ENCODE measurements at places on chromosomes 6 and 20.

DNA sequence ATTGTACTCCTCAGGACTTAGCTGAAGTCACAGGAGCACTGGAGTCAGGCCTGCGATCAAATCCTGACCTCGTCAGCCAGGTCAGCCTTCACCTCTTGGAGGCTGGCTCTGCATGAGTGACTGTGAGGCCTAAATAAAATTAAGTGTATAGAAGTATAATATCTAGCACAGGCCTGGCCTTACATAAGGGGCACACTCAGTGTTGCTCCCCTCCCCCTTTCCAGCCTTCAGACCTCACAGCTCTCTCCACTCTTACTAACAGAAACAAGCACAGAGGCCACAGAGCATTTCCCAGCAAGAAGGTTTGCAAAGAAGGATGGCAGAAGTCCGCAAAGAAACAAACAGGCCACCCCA lies 84.8 kb downstream of the TRERF1 start:
- no peak for DNase-seq

GRCh38 chr6:123604067-123604466 lies 32.7 kb downstream of the TRDN start:
- no peak for DNase-seq

DNA sequence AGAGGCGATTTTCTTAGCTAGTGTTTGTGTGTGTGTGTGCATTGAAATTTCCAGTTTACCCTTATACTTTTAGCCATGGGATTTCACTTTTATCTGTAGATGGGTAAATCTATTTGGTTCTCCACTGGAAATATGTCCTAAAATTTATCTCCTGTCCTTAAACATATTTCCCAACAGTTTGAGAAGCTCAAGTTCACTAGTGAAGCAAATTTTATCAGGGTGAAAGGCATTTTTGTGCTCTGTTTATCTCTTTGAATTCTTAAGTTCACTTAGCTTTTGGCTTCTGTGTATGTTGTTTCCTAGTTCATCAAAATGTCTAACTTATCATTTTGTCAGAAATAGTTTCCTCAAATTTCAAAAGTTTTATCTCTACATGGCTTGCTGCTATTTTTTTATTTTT lies 561.6 kb downstream of the PHF3 start:
- DNase-seq, result no peak

GRCh38 chr20:32397567-32398084 lies 39.5 kb downstream of the ASXL1 start:
- no peak for DNase-seq

- no peak for DNase-seq
Observed at GRCh38 chr6:37338745-37339255, 15.0 kb upstream of the RNF8 start.

GRCh38 chr6:125989631-125990030 lies 3.3 kb downstream of the TRMT11 start:
- DNase-seq, result no peak

- no peak for DNase-seq
Observed at GRCh38 chr6:41966214-41966920, 24.8 kb upstream of the CCND3 start.

DNA sequence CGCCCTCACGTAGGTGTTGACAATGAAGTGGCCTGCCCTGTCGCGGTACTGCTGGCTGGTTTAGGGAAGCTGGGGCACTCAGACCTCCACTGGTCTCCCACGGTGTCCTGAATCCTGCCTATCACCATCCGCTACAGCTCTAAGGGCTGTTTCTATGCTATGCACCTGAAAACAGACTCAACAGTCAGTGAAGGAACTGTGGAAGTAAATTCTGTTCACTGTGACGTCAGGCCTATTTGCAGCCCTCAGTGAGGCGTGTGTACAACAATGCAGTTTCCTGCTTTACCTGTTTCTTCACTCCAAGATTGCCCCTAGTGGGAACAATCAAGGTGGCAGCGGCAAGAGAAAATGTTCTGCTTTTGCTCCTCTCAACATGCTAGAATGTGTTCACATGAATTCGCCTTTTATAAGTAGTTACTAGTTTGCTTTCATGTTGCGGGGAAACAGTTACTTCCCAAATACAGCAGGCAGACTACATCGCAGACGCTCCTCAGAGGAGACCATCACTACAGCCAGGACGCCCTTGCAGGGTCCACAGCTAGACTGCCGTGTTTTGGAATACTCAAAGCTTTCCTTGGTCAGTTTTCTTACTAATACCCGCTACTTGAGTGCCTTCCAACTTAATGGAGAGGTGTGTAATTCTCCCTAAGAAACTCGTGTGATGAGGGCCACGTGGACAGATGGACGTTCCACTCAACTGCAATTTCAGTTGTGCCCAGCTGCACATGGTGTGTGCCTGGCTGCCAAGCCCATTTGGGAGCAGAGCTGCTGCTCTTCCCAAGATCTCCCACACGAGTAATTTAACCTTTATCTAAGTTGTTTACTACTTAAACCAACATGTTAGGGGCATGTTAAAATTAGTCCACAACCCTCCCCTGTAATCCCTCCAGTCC lies 25.4 kb downstream of the DIDO1 start:
- no peak for DNase-seq

DNA sequence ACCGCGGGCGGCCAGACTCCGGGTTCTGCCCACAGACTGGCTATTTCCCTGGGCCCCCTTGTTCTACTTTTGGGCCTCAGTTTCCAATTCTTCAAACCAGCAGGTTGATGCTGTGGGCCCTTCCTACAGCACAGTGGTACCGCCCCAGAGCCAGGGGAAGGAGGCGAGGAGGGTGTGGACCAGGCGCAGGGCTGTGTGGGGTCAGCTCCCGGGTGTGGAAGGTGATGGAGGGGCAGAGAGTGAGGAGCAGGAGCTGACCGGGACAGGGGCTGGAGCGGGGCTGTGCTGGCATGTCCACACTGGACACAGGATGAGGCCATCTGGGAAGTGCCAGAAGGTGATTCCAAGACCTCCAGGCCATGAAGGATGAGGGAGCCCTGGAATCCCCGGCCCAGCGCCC lies 35.2 kb upstream of the CHRNA4 start:
- no peak for DNase-seq

- no peak for DNase-seq
Observed at GRCh38 chr6:149890629-149891045, 7.3 kb downstream of the RAET1E start.

- no peak for DNase-seq
Observed at GRCh38 chr6:144725736-144726522, 440.8 kb downstream of the UTRN start.

GRCh38 chr20:58619864-58620431 lies 31.1 kb upstream of the STX16 start:
- DNase-seq, result no peak

GRCh38 chr6:128827675-128828464 lies 55.1 kb upstream of the LAMA2 start:
- DNase-seq, result no peak

GRCh38 chr6:75109765-75110164 lies 96.1 kb downstream of the COL12A1 start:
- DNase-seq, result no peak

DNA sequence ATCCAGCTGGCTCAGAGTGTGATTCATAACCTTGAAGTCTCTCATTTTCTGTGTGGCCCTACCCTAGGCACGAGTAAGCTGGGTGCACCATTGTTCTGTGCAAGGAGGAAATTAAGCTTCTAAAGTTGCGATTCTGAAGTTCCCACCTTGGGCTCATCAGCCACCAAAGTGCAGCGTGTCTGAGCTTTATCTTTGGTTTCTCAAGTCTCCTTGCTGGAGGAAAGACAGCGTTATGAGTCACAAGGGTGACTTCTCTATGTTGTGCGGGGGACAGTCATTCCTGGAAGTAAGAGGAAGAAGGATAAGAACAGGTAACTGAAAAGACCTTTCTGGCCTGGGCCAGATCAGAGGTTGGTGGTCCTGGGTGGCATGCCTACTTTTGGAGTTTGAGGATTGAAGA lies 16.8 kb downstream of the MRAP2 start:
- no peak for DNase-seq

GRCh38 chr6:18142591-18142861 lies 12.4 kb downstream of the TPMT start:
- DNase-seq, result no peak

- no peak for DNase-seq
Observed at GRCh38 chr6:1972962-1973361, 272.4 kb downstream of the GMDS start.

- no peak for DNase-seq
Observed at GRCh38 chr6:111663692-111664564, 58.2 kb upstream of the TRAF3IP2 start.

DNA sequence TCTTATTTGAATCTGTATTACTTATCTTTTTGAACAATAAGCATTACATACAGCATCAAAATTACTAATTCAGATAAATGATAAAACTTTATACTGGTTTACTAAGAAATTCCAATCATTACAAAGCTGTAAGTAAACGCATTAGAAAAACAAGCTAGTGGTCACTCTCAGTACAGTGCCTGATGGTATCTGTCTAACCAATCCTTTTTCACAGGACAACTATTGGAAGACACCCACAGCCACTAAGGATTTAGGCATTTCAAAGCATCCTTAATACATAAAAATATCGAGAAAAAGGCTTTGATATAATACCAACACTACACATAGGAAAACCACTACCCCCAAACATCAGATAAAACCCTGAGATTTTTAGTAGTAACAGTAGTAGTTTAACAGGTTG lies 2.6 kb downstream of the CD164 start:
- no peak for DNase-seq

DNA sequence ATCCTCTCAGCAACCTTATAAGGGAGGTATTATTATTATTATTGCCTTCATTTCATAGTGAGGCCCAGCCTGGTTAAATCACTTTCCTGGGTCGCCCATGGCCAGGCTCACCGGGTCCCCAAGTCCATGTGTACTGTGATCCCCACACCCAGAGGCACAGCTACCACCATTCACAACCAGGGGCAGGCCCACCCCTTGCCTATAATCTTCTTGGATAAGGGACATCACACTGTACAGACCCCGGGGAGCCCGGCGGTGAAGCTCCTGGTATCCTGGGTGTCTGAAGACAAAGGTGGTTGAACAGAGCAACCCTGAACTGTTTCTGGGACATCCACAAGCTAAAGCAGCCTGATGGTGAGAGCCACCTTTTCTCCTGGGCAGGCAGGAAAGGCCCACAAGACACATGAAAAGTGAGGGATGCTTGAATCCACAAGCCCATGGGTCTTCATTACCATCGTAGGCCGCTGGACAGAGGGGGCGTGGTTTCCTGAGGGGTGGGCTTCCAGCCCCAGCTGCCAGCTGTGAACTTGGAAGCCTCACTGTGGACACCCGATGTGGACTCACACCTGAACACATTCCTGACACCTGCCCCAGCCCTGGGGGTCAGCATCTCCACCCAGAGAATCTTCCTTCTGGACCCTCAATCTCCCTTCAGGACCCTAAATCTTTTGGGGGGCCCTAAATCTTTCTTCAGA lies 185.5 kb upstream of the PMEPA1 start:
- no peak for DNase-seq

- DNase-seq, result no peak
Observed at GRCh38 chr6:34305982-34306708, 57.3 kb upstream of the SMIM29 start.

GRCh38 chr6:134186355-134186754 lies 131.6 kb downstream of the SGK1 start:
- no peak for DNase-seq

DNA sequence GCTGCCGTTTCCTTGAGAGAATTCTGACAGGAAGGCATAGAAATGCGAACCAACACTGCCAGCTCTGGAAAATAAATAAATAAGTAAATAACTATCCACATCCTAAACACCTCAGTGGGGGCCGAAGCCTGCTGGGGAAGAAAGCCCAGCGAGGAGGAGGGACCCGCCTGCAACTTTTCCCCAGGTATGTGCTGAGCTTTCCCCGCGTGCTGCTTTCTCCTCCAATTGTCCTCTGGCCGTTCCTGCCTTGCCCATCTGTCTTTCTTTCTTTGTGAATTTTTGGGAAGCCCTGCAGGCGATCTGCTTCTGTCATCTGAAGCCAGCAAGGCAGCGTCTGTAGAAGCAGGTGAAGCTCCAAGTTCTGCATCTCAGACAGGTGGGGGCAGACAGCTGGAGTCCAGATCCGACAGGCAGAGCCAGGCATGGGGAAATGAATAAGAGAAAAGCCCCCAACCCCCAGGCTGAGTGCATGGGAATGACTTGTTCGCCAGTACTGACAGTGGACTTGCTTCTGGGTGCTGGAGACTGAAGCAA lies 49.2 kb upstream of the IL17A start:
- no peak for DNase-seq

DNA sequence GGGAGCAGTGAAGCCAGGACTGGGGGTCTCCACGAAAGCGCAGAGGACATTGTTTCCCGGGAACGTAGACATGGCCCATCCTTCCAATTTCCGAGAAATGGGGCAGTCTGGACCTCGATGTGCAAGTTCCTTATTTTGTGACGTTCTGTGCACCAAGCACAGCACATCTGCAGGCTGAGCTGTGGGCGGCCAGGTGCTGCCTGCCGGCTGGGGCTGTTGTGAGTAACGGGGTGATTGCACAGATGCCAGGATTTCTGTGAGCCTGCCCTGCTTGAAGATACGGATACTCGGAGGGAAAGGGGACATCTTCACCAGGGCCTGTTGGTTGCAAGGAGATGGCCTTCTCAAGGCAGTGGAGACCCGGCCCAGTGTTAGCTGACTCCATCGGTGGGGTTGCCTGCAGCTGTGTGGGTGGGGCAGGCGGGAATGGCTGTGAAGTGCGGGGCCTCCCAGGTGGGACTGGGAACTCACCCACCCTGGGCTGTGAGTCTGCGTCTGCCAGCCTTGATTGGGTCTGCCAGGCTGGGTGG lies 27.6 kb downstream of the CDH4 start:
- DNase-seq, result no peak

DNA sequence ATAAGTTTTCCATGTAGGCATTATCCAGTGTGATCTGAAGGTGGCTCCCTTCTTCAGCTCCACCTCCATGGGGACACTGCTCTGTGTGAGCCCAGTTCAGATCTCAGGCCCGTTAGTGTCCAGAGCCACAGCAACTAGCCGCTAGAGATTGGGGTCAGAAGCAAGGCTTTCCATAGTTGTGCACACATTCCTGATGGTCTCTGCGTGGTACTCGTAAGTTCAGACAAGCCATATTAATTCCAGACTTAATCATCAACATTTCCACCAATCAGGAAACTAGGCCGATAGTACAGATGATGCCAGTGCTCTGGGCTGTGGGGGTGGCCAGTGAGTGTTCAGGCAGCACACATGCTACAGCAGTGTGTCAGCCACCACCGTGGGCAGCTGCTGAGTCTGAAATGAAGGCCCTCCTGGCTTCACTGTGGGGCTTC lies 17.5 kb upstream of the SYNCRIP start:
- peak; percentile 88 for DNase-seq

GRCh38 chr20:13552061-13552460 lies 86.7 kb downstream of the TASP1 start:
- DNase-seq, result no peak

- DNase-seq, result no peak
Observed at GRCh38 chr6:11875325-11876109, 96.9 kb upstream of the ADTRP start.

DNA sequence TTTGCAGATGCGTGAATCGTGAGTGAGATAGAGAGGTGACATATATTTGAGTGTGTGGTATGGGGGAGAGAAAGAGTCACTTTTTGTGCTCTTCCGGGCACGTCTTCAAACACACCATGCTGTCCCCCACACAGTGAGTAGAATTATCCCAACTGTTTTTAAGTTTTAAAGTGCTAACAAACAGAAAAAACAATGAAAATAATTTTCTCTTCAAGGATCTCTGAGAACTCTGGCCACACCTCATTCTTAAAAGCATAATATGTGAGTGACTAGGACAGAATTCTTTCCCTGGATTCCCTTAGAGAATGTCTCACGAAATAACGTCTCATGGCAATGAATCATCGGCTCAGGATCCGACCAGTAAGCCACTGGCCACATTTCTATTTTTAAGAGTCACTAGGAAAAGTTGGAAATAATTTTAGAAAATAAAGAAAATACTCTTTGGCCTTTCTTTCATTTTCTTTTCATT lies 235.7 kb upstream of the ZNF217 start:
- DNase-seq, result peak; percentile 97

- DNase-seq, result no peak
Observed at GRCh38 chr6:169787797-169788196, 36.4 kb downstream of the ERMARD start.

Measured in AG09309 (cell line).